ENCODE measurements at places on chromosomes 5 and 9. TPM values are rescaled to one million over a fixed set of nuclear protein-coding genes. Genes with fewer than 3 reads are reported as not detected.

- no peak for DNase-seq
- peaks cover 4% of the 10 kb centered on the region for H3K4me1 ChIP-seq
- H3K27ac ChIP-seq = no peak overlapping the region
- no peaks in the 10 kb centered on the region for H3K27me3 ChIP-seq
- no peak overlapping the region for H3K4me3 ChIP-seq
These were observed 12.4 kb downstream of the CDC37L1 start for GRCh38 chr9:4691795-4692194.

GRCh38 chr9:134339183-134339806, 13.0 kb downstream of the RXRA start:
- no peak overlapping the region for H3K27ac ChIP-seq
- H3K4me3 ChIP-seq = no peak overlapping the region
- no peaks in the 10 kb centered on the region for H3K36me3 ChIP-seq

DNA sequence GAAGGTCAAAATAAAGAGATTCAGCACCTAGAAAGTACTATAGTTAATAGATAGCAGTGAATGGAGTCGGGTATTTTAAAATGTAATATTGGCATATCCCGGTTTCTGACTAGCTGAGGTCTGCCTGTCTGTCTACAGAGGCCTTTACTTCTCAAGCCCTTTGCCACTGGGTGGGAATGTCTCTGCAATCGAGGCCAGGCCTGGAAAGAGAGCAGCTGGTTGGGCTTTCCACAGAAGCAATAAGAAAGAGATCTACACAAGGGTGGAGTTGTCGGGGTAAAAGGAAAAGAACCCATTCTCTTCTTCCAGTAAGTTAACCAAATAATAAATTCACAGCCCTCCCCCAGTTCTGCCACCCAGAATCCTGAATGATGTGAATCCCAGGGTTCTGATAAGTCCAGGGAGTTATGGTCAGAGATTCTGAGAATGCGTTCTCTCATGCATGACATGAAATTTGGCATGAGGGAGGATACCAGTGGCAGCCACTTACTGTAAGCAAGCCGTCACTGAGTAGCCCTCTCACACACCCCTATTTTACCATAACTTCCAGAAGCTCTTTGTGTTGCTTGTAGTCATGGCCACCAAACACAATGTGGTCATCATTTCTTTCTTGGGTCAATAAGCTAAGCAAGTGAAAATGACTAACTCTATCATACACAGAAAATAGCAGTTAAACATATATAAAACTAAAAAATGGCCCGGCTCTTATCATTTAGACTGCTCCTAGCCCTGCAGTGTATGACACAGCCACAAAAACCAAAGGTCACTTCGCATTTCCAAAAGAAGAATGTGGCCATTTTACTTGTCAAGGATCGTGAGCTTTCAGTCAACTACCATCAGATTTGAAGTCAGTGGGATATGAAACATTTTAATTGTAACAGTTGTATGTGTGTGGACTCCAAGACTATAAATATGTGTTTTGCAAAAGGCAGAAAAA, 185.0 kb downstream of the GLIS3 start:
- no peak overlapping the region for H3K4me3 ChIP-seq
- no peak for DNase-seq
- H3K27me3 ChIP-seq = no peaks in the 10 kb centered on the region
- H3K4me1 ChIP-seq = no peaks in the 10 kb centered on the region

Gene ZFP37
- 1.8 TPM for total RNA-seq

Data from HCT116 (cell line).